A549 treated with dexamethasone at 1 μM for 4 hours (cell line): ENCODE measurements at places on chromosomes 3 and 15. TPM values are rescaled to one million over a fixed set of nuclear protein-coding genes. Genes with fewer than 3 reads are reported as not detected.

TNNC1 gene
- total RNA-seq, result 0.87 to 1.3 TPM (median 1.3 TPM) in 5 replicates

FRMD5 gene
- total RNA-seq, result 1.8 to 2.3 TPM (median 2.0 TPM) in 5 replicates

GOLGA6B gene
- 0.05 TPM in 1 of 5 replicates, not detected in the others for total RNA-seq

TTBK2 gene
- total RNA-seq, result 1.1 to 3.0 TPM (median 2.2 TPM) in 5 replicates

PRTG gene
- 8.6 to 10.8 TPM (median 10.0 TPM) in 5 replicates for total RNA-seq

GUCA1C gene
- not detected in 5 replicates for total RNA-seq

NR2E3 gene
- total RNA-seq, result 0.09 to 0.41 TPM (median 0.23 TPM) in 5 replicates

MITF gene
- total RNA-seq, result 5.4 to 10.2 TPM (median 7.8 TPM) in 5 replicates

SKOR1 gene
- 0.05 to 0.08 TPM (median 0.06 TPM) in 4 of 5 replicates, not detected in the other for total RNA-seq

ARL14 gene
- total RNA-seq, result 0.23 to 0.67 TPM (median 0.40 TPM) in 5 replicates

SHC4 gene
- 0.71 to 1.3 TPM (median 1.1 TPM) in 5 replicates for total RNA-seq

GP9 gene
- not detected in 5 replicates for total RNA-seq

KLHL6 gene
- 0.01 to 0.02 TPM (median 0.01 TPM) in 3 of 5 replicates, not detected in the others for total RNA-seq

FHIT gene
- 0.41 to 3.3 TPM (median 0.60 TPM) in 5 replicates for total RNA-seq

PODXL2 gene
- total RNA-seq, result 7.3 to 10.2 TPM (median 9.4 TPM) in 5 replicates

CCDC33 gene
- total RNA-seq, result 5.8 to 8.6 TPM (median 7.1 TPM) in 5 replicates

CSPG5 gene
- total RNA-seq, result 0.83 to 1.3 TPM (median 1.1 TPM) in 5 replicates

IL17RE gene
- total RNA-seq, result 0.88 to 1.7 TPM (median 1.5 TPM) in 5 replicates

FBN1 gene
- total RNA-seq, result 5.5 to 8.5 TPM (median 6.5 TPM) in 5 replicates

NLGN1 gene
- total RNA-seq, result not detected in 5 replicates
